ENCODE measurements at places on chromosomes 4 and X.

GRCh38 chr4:8675383-8675782 lies 82.8 kb downstream of the CPZ start:
- no peak for DNase-seq

DNA sequence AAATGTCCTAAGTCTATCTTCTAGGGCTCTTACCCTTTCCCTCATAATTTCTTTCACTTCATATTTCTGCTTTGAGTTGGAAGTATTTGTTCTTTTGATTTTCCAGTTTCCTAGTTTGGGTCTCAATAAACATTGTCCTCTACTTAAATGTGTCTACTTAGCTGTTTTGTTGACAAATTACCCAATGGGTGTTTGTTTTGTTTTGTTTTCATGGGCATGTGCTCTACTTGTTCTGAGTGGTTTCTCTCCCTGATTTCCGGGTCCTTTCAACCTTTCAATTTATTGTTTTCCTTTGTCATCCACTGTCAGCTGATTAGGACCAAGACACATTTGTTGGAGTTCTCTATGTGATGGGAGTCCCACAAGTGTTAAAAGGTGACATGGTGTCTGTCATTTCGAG lies 1181.4 kb downstream of the RPA4 start:
- no peak for DNase-seq

DNA sequence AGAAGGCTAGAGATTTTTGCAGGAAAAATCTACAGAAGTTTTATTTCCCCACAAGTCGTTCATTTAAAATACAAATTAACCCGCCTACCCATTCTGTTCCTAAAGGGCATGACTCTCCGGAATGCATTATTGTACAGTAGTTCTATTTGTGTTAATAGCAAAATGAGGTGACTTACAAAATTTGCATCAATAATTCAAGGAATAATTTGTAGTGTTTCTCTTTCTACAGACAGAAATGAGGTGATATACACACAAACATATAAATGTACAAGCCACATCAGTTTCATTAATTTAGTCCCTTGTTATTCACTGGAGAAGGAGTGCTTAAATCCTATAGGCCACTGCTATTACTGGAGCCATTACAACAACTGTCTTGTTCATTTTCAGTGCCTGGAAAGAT lies 501.3 kb upstream of the DIAPH2 start:
- no peak for DNase-seq

GRCh38 chr4:55241461-55241860 lies 104.6 kb upstream of the SRD5A3 start:
- DNase-seq: no peak

- DNase-seq: no peak
Measured at GRCh38 chr4:113878668-113879067, 100.8 kb downstream of the ARSJ start.

DNA sequence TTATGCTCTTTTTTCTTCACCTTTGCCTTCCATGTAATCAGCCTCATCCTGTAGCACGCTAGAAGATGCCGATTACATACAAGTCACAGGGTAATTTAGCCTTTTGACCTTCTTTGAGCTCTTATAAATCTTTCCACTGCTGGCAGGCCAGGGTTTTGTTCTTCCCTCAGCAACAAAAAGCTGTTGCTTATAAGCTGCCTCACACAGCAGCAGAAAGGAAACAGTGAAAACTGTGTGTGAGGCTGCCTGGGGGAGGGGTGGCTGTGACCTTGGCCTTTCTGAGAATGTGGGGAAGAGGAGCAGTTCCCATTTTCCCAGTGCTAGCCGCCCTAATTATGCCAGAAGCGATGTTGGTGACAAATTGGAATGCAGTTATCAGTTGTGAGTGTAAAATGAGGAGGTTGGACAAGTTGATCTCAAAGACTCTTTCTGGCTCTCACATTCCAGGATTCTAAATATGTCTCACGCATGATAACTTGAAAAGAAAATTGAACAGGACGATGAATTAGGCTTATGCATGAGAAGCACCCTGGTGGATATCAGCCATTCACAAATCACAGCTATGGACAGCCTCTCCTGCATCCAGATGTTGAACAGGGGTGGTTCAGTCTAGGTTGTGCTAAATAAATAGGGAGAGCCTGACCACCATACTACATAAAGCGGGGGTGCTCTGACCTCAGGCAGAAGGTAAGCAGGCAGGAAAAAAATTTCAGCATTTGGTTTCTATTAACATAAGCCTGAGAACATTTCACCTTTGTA lies 25.7 kb downstream of the SLITRK2 start:
- no peak for DNase-seq

- DNase-seq: no peak
Measured at GRCh38 chr4:107999932-108000539, 10.3 kb downstream of the HADH start.

DNA sequence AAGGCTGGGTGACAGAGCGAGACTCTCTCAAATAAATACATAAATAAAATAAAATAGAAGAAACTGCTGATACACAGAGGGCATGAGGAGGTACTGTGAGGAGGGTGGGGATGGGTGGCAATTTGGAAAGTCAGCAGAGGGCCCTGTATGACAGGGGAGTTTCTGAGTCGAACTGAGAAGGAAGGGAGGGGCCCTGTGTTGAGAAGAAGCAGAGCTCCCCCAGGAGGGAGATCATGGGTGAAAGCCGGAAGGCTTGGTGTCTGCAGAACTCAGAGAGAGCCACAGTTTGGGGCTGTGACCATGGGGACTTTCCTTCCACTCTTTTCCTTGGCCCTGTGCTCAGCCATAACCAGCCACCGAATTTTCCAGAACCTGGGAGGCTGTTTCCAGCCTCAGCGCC lies 24.8 kb upstream of the AFAP1 start:
- DNase-seq: no peak

GRCh38 chr4:26343038-26343398 lies 22.2 kb downstream of the RBPJ start:
- DNase-seq: no peak

- DNase-seq: no peak
Measured at GRCh38 chrX:24215272-24215671, 65.7 kb downstream of the ZFX start.

GRCh38 chrX:2870650-2871049 lies 41.9 kb downstream of the GYG2 start:
- DNase-seq: no peak

GRCh38 chrX:31021537-31021936 lies 50.3 kb downstream of the FTHL17 start:
- no peak for DNase-seq

- DNase-seq: no peak
Measured at GRCh38 chr4:41144812-41145211, 69.5 kb downstream of the APBB2 start.

Data from activated CD8-positive, alpha-beta memory T cell treated with anti-CD3 and anti-CD28 coated beads, Interleukin-2, amount 10 ng/mL, durations not matched to agents 7 days and 5 days (primary cell).